ENCODE measurements at places on chromosomes 1 and 21.

DNA sequence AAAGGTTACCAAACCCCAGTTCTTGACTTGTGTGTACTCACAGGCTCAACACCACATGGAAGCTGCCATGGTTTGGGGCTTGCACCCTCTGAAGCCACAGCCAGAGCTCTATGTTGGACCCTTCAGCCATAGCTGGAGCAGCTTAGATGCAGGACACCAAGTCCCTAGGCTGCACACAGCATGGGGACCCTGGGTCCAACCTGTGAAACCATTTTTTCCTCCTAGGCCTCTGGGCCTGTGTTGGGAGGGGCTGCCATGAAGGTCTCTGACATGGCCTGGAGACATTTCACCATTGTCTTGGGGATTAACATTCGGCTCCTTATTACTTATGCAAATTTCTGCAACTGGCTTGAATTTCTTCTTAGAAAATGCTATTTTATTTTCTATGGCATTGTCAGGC lies 62.1 kb upstream of the PRRX1 start:
- H3K27me3 ChIP-seq: no peaks in the 10 kb centered on the region
- no peak for DNase-seq
- no peak overlapping the region for H3K27ac ChIP-seq
- H3K4me3 ChIP-seq: no peak overlapping the region
- H3K36me3 ChIP-seq: no peaks in the 10 kb centered on the region

- no peak overlapping the region for H3K4me3 ChIP-seq
- H3K27me3 ChIP-seq: no peaks in the 10 kb centered on the region
- no peaks in the 10 kb centered on the region for H3K36me3 ChIP-seq
- DNase-seq: no peak
These were observed 479.3 kb upstream of the RUNX1 start for GRCh38 chr21:35528116-35529042.

- no peak overlapping the region for H3K27ac ChIP-seq
- no peaks in the 10 kb centered on the region for H3K4me1 ChIP-seq
- no peaks in the 10 kb centered on the region for H3K27me3 ChIP-seq
- no peaks in the 10 kb centered on the region for H3K36me3 ChIP-seq
These were observed 25.2 kb downstream of the MAGI3 start for GRCh38 chr1:113415310-113416070.

- H3K36me3 ChIP-seq: no peaks in the 10 kb centered on the region
- peak overlapping the region; percentile 64 for H3K27ac ChIP-seq
- no peak overlapping the region for H3K4me3 ChIP-seq
These were observed 81.1 kb downstream of the PEX14 start for GRCh38 chr1:10555635-10556429.

GRCh38 chr1:17236779-17237560 lies 11.9 kb upstream of the PADI3 start:
- no peak overlapping the region for H3K4me3 ChIP-seq
- H3K27me3 ChIP-seq: no peaks in the 10 kb centered on the region
- DNase-seq: peak; percentile 92
- H3K27ac ChIP-seq: no peak overlapping the region
- H3K4me1 ChIP-seq: peaks cover 10% of the 10 kb centered on the region

GRCh38 chr1:228453614-228454013 lies 33.6 kb upstream of the RNF187 start:
- H3K36me3 ChIP-seq: no peaks in the 10 kb centered on the region
- peaks cover 20% of the 10 kb centered on the region for H3K4me1 ChIP-seq
- no peaks in the 10 kb centered on the region for H3K27me3 ChIP-seq

GRCh38 chr21:28937737-28938136 lies 54.9 kb downstream of the LTN1 start:
- H3K27me3 ChIP-seq: no peaks in the 10 kb centered on the region
- H3K36me3 ChIP-seq: no peaks in the 10 kb centered on the region
- DNase-seq: no peak
- no peak overlapping the region for H3K4me3 ChIP-seq
- H3K4me1 ChIP-seq: no peaks in the 10 kb centered on the region

DNA sequence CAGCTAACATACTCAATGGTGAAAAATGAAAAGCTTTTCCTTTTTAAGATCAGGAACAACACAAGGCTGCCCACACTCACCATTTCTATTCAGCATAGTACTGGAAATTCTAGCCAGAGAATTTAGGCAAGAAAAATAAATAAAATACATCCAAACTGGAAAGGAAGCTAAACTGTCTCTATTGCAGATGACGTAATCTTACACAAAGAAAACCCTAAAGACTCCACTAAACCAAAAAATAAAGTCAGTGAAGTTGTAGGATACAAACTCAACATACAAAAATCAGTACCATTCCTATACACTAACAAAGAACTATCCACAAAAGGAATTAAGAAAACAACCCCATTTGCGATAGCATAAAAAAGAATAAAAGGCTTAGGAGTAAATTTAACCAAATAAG lies 181.2 kb downstream of the BRINP3 start:
- no peak for DNase-seq
- no peaks in the 10 kb centered on the region for H3K27me3 ChIP-seq
- H3K36me3 ChIP-seq: no peaks in the 10 kb centered on the region
- no peaks in the 10 kb centered on the region for H3K4me1 ChIP-seq
- no peak overlapping the region for H3K27ac ChIP-seq
- no peak overlapping the region for H3K4me3 ChIP-seq

DNA sequence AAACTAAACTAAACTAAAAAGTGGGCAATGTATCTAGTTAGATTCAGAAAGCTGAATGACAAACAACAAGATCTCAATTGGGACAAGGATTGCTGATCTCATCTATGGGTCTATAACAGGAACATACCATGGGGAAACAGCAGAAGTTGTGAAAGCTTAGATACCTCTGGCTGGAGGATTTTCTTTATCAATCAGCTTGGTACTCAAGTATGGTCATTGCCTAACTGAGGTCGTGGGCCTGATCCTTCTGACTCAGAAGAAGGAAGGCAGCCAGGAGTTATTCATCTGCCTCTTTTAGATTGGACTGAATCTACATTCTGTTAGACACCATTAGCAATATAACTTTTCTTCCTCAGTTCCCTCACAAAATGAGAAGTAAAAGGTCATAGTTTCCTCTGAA lies 39.7 kb downstream of the DNTTIP2 start:
- no peaks in the 10 kb centered on the region for H3K27me3 ChIP-seq
- no peak for DNase-seq
- no peaks in the 10 kb centered on the region for H3K36me3 ChIP-seq
- no peak overlapping the region for H3K27ac ChIP-seq

- no peaks in the 10 kb centered on the region for H3K4me1 ChIP-seq
- H3K27me3 ChIP-seq: no peaks in the 10 kb centered on the region
- no peak overlapping the region for H3K4me3 ChIP-seq
- no peak for DNase-seq
- peaks cover 6% of the 10 kb centered on the region for H3K36me3 ChIP-seq
These were observed 27.0 kb upstream of the ZNF124 start for GRCh38 chr1:247198781-247199180.

DNA sequence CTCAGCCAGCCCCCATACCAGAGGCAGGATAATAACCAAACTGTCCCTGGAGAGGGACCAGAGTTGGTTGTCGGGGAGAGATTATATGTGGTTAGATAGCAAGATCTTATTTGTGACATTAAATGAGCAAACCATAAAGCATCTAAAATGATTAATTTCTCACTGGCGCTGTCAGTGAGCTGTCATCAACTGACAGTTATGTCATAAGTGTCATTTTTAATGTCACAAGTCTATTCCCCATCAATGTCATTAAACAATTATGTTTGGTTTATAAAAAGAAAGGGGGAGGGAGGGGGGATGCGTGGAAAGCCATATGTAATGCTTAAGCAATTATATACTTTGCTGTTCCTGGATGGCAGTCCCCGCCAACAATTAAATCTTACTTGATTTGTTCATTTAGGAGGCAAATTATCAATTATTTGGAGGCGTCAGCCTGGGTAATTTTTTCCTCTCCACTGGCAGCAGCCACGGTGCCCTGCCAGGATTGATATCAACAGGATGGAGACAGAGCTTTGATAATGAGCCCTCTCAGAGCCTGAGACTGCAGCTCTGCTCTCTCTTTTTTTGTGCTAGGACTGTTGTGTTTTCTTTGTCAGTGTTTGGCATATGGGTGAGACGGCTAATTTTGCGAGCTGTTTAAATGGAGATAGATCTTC lies 333.6 kb upstream of the CAMK1G start:
- H3K4me1 ChIP-seq: no peaks in the 10 kb centered on the region
- DNase-seq: no peak
- H3K4me3 ChIP-seq: no peak overlapping the region
- no peaks in the 10 kb centered on the region for H3K36me3 ChIP-seq
- no peak overlapping the region for H3K27ac ChIP-seq
- no peaks in the 10 kb centered on the region for H3K27me3 ChIP-seq

GRCh38 chr21:36732217-36732616 lies 33.3 kb downstream of the SIM2 start:
- H3K27me3 ChIP-seq: no peaks in the 10 kb centered on the region
- no peak overlapping the region for H3K27ac ChIP-seq
- H3K4me1 ChIP-seq: no peaks in the 10 kb centered on the region

GRCh38 chr1:38082769-38083263 lies 36.2 kb upstream of the POU3F1 start:
- peak; percentile 26 for DNase-seq
- H3K4me1 ChIP-seq: no peaks in the 10 kb centered on the region
- no peaks in the 10 kb centered on the region for H3K27me3 ChIP-seq
